ENCODE measurements at places on chromosomes 2 and 18. TPM values are rescaled to one million over a fixed set of nuclear protein-coding genes. Genes with fewer than 3 reads are reported as not detected.

Gene PTPN2
- 20.7 TPM for polyA plus RNA-seq

Gene LBH
- 3.1 TPM for polyA plus RNA-seq

Gene SLC5A7
- 0.02 TPM for polyA plus RNA-seq

Gene HOXD8
- polyA plus RNA-seq: 1.0 TPM

Gene CNOT9
- 17.6 TPM for polyA plus RNA-seq

Gene FNDC4
- polyA plus RNA-seq: 34.0 TPM

Gene SCN2A
- polyA plus RNA-seq: 0.01 TPM

Gene UGT1A3
- polyA plus RNA-seq: 0.07 TPM

Gene CPO
- 0.15 TPM for polyA plus RNA-seq

Gene ACADL
- polyA plus RNA-seq: 0.57 TPM

Gene FKBP7
- polyA plus RNA-seq: 2.8 TPM

Gene CWC22
- polyA plus RNA-seq: 7.5 TPM

Gene TMEM127
- polyA plus RNA-seq: 25.8 TPM

Gene TIMM21
- 19.7 TPM for polyA plus RNA-seq

Gene CTNNA2
- 0.02 TPM for polyA plus RNA-seq

Gene COL4A3
- polyA plus RNA-seq: 0.44 TPM

Gene RAB6C
- 0.02 TPM for polyA plus RNA-seq

Gene TMEM37
- 4.0 TPM for polyA plus RNA-seq

Gene FBXO48
- polyA plus RNA-seq: 0.61 TPM

Gene POTEF
- not detected for polyA plus RNA-seq

Gene HOXD1
- polyA plus RNA-seq: 0.43 TPM

Gene MTX2
- polyA plus RNA-seq: 45.4 TPM

Gene NT5C1B
- not detected for polyA plus RNA-seq

Gene DLGAP1
- polyA plus RNA-seq: 0.47 TPM

Gene DSC2
- 63.5 TPM for polyA plus RNA-seq

Gene SLC35F5
- polyA plus RNA-seq: 31.3 TPM

Gene FAHD2B
- polyA plus RNA-seq: 7.8 TPM

Gene KLHL41
- polyA plus RNA-seq: 0.34 TPM

Gene CXCR4
- 3.8 TPM for polyA plus RNA-seq

Gene TXNDC2
- polyA plus RNA-seq: not detected

Gene UGP2
- polyA plus RNA-seq: 79.9 TPM

Gene C1QL2
- not detected for polyA plus RNA-seq

Gene CD302
- polyA plus RNA-seq: 2.4 TPM

Gene CNGA3
- polyA plus RNA-seq: 0.02 TPM

Gene UNC80
- under 0.01 TPM for polyA plus RNA-seq

Gene FBLN7
- polyA plus RNA-seq: 0.14 TPM

Gene SOS1
- polyA plus RNA-seq: 5.5 TPM

Gene LOXHD1
- 0.04 TPM for polyA plus RNA-seq

Gene REG1B
- 0.34 TPM for polyA plus RNA-seq

Gene CASP10
- polyA plus RNA-seq: 5.2 TPM

Gene SP5
- 0.54 TPM for polyA plus RNA-seq

Gene FER1L5
- 0.02 TPM for polyA plus RNA-seq

Gene NEU4
- polyA plus RNA-seq: not detected

Gene CLEC4F
- 0.14 TPM for polyA plus RNA-seq

Gene CAPN13
- 1.5 TPM for polyA plus RNA-seq

Gene GALR1
- under 0.01 TPM for polyA plus RNA-seq

Gene UGT1A8
- polyA plus RNA-seq: 0.39 TPM

Gene IL36A
- 394 TPM for polyA plus RNA-seq

Gene PAX8
- 0.28 TPM for polyA plus RNA-seq

Gene EFEMP1
- polyA plus RNA-seq: 19.1 TPM

Gene AQP12A
- not detected for polyA plus RNA-seq

Gene MOGAT1
- not detected for polyA plus RNA-seq

Gene IL36RN
- polyA plus RNA-seq: 25.9 TPM

Gene ANKRD23
- polyA plus RNA-seq: 5.0 TPM

Gene RSAD2
- polyA plus RNA-seq: 0.98 TPM

Gene ZDBF2
- 0.88 TPM for polyA plus RNA-seq

Gene CHAC2
- 4.1 TPM for polyA plus RNA-seq

Measured in esophagus (tissue), 2 donors.